ENCODE measurements at places on chromosomes 7 and 10.

GRCh38 chr10:8044331-8044907 is 10.1 kb upstream of the GATA3 start:
- DNase-seq = no peak

GRCh38 chr7:46720761-46721160 is 799.7 kb upstream of the IGFBP3 start:
- no peak for DNase-seq

- no peak for DNase-seq
Measured at GRCh38 chr10:129908406-129908805, 55.7 kb downstream of the EBF3 start.

- DNase-seq = no peak
Measured at GRCh38 chr10:9028231-9028630, 973.7 kb downstream of the GATA3 start.

- no peak for DNase-seq
Measured at GRCh38 chr10:102752934-102753664, 9.4 kb downstream of the WBP1L start.

DNA sequence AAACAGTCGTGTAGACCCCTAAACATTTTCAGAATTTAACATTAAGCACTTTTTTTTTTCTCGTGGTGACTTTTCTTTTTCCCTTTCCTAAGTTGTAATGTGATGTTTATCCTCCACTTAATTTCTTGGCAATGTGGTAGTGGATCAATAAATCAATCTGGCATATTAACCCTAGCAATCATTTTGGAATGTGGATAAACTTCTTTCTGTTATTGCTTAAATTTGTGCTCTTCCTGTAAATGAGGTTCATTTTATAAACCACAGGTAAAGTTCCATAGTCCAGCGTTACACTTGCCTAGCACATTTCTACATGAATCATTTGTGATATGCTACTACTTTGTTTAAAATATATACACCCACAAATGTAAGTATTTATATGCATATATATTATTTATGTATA is 247.4 kb upstream of the ETV1 start:
- DNase-seq = no peak

GRCh38 chr10:68463365-68464093 is 8.2 kb downstream of the DNA2 start:
- DNase-seq = no peak

DNA sequence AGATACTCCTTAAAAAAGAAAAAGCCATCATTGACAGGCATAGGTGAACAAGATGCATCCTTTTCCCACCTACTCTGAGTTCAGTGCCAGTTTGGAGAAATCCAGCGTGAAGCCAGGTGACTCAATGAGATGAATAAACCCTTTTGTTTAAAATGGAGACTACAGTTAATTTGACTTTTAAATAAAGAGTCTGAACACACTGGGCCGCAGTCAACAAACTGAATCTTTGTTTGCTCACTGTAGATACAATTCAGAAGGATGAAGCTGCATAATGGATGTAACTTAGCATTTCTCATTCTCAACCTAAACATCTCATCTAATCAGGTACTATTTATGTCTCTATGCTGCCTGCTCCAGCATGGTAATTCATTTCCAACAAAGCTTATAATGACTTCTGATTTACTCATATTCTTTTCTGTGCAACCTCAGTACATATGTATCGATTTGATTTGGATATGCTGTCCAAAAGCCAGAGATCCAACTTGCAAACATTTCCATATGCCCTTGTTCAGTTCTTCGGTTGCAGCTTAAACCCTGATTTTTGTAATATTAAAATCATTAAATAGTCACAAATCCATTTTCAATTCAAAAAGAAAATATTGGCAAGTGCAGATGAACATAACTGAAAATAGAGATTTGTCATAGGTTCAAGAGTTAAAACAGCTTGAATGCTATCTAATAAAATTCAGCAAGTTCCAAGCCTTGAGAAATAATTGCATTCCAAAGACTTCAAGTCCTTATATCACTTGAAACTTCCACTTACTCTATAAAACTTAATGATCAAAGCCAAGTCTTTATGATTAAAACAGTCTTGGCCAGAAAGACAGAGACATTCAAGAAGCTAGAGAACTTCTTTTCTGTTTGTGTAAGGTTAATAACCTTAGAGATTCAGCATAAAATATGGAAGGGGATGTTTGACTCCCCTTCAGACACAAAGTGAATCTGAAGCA is 67.8 kb downstream of the CPVL start:
- DNase-seq = no peak

DNA sequence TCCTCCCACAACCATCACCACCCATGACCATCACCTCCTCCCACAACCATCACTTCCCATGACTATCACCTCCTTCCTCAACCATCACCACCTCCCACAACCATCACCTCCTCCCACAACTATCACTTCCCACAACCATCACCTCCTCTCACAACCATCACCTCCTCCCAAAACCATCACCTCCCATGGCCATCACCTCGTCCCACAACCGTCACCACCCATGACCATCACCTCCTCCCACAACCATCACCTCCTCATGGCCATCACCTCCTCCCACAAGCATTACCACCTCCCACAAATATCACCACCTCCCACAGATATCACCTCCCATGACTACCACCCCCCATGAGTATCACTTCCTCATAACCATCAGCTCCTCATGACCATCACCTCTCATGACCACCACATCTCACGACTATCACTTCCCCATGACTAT is 52.2 kb downstream of the PDGFA start:
- DNase-seq = no peak

GRCh38 chr7:79317728-79318127 is 135.7 kb downstream of the MAGI2 start:
- no peak for DNase-seq

DNA sequence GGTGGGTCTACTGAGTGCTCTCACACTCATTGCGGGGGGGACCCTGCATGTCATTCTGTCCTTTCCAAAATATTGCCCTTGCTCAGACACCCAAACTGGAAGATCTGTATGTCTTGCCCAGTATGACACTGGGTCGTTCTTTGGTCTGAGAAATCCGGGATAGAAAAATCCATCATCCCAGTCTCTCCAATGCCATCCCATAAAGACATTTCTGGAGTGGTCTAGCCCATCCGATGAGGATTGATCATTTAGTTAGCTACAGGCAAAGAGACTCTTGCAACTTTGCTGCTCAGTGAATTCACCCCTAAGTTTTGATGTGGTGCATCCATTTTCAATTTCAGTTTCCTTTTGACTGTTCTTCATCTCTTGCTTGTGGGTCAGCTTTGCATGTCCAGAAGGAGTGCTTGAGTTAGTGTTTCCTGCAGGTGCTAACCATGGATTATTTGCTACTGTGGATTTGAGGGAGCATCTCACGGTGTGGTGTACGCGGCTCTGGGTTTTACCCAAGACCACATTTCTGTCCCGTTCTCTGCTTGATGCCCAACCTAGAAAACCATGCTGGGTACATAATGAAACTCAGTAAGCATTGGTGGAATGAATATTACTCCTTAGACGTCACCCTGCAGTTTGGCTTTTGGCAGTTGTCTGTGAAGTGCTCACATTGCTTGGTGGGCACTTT is 247.0 kb upstream of the MKI67 start:
- no peak for DNase-seq

GRCh38 chr10:78579995-78580394 is 488.8 kb upstream of the ZMIZ1 start:
- DNase-seq = no peak

GRCh38 chr10:7696545-7696944 is 6.6 kb upstream of the ITIH2 start:
- no peak for DNase-seq

DNA sequence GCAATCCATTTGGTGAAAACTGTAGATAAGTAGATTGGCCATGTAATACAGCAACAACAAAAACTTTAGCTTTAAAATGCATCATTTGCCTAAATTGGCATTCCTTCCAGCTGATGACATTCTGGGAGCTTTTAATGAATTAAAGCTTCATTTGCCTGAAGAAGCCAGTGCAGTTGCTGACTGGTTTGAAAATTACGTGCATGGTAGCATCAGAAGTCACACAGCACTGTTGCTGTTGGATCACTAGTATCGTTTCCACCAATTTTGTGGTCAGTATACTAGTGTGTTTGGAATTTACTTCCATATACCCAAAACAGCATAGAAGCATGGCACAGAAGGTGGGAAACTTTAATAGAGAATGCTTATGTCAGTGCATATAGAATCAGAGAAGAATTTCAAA is 194.9 kb downstream of the ETV1 start:
- no peak for DNase-seq

- DNase-seq = no peak
Measured at GRCh38 chr7:2629746-2630681, 1.8 kb upstream of the TTYH3 start.

- no peak for DNase-seq
Measured at GRCh38 chr7:104700336-104700735, 313.7 kb upstream of the KMT2E start.

DNA sequence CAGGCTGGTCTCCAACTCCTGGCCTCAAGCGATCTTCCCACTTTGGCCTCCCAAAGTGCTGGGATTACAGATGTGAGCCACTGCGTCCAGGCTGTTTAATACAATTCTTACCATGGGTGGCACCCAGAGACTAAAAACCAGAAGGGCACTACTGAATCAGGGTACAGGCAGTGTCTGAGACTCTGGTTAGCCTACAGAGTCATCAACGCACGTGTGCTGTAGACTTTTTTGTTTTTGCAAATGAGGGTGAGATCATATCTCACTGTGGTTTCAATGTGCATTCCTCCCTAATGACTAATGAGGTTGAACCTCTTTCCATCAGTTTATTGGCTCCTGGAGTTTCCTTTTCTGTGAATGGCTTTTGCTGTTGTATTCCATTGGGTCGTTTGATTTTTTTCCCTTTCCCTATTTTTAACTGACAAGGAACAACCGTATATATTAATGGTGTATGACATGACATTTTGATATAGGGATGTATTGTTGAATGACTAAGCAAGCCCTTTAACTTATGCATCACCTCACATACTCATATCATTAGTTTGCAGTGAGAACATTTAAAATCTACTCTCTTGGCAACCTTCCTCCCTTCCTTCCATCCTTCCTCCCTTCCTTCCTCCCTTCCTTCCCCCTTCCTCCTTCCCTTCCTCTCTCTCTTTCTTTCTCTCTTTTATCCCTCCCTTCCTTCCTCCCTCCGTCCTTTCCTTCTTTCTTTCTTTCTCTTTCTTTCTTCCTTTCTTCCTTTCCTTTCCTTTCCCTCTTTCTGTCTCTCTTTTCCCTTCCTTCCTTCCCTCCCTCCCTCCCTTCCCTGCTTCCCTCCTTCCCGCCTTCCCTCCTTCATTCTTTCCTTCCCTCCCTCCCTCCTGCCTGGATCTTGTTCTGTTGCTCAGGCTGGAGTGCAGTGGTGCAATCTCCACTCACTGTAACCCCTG is 9.3 kb upstream of the TMEM270 start:
- DNase-seq = no peak

GRCh38 chr7:137160236-137160635 is 183.3 kb downstream of the PTN start:
- no peak for DNase-seq

- no peak for DNase-seq
Measured at GRCh38 chr10:69295027-69295636, 16.8 kb downstream of the HK1 start.

- no peak for DNase-seq
Measured at GRCh38 chr7:17016402-17017010, 134.7 kb upstream of the AGR3 start.

- no peak for DNase-seq
Measured at GRCh38 chr10:50431133-50431532, 179.8 kb upstream of the ASAH2 start.

- no peak for DNase-seq
Measured at GRCh38 chr10:104293011-104293410, 24.0 kb downstream of the GSTO2 start.

GRCh38 chr10:22259280-22259679 is 41.5 kb upstream of the EBLN1 start:
- no peak for DNase-seq

DNA sequence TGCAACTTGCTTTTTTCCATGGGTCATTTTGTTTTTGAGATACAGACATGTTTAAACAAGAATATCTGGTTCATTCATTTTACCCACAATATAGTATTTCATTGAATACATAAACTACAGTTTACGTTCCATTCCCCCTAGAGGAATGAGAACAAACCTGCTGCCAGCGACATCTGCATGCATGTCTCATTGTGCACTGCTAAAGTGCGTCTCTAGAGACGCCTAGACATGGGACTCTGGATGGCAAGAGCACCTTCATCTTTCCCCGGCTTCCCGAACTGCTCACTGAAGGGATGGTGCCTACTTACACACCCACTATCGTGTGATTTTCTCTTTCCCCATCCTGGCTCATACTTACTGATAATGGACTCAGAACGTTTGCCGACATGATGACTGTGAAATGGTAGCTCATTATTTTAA is 1.2 kb upstream of the ZNF777 start:
- no peak for DNase-seq

DNA sequence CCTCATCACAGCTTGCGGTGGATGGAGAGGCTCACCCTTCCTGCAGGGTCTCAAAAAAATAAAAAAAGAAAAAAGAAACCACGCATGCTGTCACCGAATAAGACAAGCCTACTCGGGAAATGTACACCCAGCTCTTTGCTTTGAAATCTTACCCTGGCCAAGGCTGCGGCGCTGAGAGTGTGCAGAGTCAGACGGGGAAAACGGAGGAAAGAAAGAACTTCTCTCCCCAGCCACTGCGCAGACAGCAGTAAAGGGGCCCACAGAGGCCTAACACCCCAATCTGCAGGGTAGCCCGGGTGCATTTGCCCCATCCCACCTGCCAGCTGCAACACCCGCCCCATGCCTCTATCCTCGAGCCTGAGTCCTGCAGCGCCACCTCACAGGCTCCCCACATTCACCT is 14.8 kb downstream of the SLIT1 start:
- no peak for DNase-seq

DNA sequence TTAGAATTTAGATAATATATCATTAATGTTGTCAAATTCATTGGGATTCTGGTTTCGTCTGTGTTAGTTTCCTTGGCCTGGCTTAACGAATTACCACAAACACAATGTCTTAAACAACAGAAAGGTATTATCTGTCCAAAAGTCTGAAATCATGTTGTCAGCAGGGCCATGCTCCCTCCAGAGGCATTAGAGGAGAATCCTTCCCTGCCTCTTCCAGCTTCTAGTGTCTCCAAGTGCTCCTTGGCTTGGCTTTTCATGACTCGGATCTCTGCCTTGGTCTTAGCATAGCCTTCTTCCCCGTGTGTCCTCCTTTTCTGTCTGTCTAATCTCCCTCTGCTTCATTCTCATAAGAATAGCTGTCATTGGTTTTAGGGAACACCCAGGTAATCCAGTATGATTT is 482.5 kb downstream of the SEMA3D start:
- DNase-seq = no peak

DNA sequence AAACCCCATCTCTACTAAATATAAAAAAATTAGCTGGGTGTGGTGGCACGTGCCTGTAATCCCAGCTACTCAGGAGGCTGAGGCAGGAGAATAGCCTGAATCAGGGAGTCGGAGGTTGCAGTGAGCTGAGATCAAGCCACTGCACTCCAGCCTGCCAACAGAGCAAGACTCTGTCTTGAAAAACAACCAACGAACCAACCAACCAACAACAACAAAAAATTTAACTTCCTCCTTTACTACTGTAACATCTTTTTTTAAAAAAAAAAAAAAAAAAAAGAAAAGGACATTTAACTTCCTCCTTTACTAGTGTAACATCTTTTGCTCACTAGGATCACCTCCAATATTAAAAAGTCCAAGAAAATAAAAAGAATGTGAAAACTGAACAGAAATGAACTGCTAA is 92.3 kb upstream of the TMEM168 start:
- no peak for DNase-seq

- no peak for DNase-seq
Measured at GRCh38 chr7:15751191-15751701, 64.8 kb upstream of the MEOX2 start.

- DNase-seq = no peak
Measured at GRCh38 chr10:72276421-72277339, 3.0 kb downstream of the DDIT4 start.

GRCh38 chr7:40551685-40552576 is 417.1 kb downstream of the SUGCT start:
- no peak for DNase-seq
